BJ (cell line): ENCODE measurements at places on chromosomes 4 and X.

GRCh38 chr4:152535360-152535902 is 461 bp downstream of the FBXW7 start:
- no peak for DNase-seq

- no peak for DNase-seq
These were observed 2.4 kb downstream of the PPP2R2C start for GRCh38 chr4:6469898-6470501.

DNA sequence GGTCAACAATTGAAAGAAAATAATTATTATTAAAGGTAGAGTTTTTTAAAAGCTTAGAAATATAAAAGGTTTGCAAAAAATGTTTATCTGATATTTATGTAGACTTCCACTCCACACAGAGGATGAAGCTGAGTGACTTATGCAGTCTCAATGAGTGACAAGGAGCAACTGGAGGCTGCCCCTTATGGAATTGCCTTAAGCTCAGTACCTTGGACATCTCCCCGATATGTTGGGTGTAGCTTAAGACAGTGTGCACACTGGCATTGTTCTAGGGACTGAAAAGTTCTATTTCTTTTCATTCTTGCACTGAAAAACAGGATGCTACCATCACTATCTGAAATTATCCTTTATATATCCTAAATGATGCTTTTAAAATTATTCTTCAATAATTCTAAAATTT is 292.1 kb downstream of the PRDM5 start:
- DNase-seq: no peak

DNA sequence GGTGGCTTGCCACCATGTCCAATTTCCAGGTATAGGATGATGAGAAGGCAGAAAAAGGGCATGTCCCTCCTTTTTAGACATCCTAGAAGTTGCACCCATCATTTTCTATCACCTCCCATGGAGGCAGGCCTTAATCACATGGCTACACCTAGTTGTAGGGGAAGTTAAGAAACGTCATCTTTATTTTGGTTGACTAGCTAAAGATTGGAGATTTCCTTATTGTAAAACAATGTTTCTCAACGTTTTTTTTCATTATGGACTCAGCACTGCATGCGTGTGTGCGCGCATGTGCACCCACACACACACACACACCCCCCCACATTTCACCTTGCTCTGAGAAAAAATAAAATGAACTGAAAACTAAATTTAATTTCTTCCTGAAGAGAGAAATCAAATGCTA is 2.0 kb upstream of the CXCL9 start:
- no peak for DNase-seq
